ENCODE measurements at places on chromosomes 2 and 18.
A peak's percentile ranks its signal among the peaks of the same experiment; 100 is the strongest.

DNA sequence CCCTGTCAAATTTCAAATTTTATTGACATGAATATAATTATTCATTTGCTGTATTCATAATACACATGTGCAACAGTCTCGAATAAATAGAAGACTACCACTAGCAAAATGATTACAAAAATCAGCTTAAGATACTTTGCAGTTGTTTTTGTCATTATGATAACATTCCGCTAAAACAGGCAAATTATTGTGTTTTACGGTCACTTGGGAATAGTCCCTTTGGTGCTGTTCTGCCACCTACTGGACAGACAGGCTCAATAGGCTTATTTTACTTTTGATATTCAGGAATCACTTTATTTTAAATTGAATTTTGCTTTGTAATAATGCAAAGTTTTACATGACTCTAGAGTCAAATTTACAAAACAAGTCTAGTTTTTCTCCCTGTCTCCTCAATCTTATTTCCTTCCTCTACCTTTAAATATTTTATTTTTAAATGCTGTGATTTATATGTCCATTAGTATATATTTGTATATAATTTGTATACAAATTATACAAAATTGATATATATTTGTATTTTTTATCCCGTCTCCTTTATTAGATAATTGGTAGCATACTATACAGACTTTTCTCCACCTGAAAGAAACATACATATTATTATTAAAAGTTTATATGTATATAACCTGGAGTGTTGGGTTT, 456.3 kb downstream of the DLGAP1 start:
- DNase-seq, result no peak

DNA sequence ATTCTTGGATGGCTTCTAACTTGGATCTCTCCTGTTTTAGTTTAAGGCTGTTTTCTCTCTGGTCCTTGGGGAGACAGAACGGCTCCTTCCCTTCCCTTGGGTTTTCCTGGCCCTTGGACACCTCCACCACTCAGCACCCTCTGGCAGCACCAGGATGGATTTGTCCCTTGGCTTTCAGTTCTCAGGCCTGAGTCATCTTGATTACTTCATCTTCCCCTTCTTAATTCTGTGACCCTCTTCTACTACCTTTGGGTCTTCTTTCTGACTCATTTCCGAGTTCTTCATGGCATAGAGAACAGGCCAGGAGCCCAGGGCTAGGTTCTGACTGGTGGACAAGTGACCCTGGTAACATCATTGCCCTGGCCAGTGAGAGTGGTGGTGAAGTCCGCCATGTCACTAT, 14.9 kb downstream of the IGFBP2 start:
- DNase-seq, result no peak

DNA sequence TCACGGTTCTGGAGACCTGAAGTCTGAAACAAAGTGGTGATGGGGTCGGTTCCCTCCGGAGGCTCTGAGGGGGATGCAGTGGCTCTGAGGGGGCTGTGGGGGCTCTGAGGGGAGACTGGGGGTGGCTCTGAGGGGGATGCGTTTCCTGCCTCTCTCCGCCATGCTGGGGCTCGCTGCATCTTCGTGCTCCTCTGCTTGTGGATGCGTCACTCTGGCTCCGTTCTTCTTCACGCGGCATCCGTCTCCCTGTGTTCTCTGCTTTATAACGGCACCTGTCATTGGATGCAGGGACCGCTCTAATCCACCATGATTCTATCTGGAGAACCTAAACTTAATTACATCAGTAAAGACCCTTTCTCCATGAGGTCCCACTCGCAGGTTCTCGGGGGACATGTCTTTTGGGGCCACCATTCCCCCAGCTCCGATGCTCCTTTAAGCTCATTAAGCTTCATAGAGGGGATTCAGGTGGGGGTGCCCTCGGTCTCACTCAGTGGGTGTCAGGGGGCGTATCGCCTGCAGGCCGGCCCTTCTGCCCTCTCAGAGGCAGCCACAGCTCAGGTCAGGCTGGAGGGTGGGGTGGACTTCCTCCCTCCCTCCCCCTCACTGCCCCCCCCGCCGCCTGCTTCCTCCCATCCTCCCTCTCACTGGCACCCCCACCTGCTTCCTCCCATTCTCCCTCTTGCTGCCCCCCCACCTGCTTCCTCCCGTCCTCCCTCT, 18.4 kb downstream of the RTP5 start:
- no peak for DNase-seq

DNA sequence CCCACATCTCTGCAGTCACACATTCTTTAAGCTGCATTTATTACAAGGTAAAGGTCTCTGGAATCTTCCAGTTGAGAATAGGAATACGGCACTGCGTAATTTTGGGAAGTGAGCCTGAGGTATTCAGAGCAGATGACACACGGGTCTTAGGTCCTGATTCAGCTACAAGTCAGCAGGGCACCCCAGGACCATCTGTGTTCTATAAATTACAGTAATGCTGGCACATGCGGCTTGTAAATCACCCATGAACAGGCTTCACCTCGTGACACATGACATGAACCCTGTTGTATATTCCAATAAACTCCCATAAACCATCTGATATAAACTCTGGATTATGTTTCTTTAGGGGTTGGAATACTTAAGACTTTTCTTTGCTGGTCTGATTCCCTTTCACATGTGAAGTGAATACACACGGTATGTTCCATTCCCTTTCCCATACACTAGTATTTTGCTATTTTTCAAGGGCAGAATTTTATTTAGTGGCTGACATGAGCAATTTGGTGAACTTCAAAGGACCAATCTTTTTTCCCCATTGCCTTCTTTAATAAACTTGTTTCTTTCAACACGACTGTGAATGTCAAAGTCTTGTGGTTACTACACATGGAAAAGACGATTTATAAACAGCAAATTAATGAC, 298.6 kb downstream of the MEIS1 start:
- no peak for DNase-seq

DNA sequence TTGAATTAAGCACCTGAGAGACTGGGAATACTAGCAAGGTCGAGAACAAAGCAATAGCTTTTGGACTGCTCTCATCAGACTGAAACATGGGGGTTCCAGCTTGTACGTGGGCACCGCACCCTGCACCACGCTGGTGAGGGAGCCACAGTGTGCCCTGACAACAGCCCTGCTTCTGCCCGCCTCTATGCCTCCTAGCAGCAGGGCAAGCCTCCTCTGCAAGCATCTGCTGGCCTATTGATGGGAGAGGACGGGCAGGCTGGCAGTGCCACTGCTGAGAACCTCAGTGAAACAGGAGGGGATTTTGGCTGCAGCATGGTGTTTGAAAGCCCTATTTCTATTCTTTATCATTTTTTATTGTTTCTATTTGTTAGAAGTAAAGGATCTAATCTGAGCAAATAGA, 146.1 kb upstream of the OTOS start:
- no peak for DNase-seq

- no peak for DNase-seq
Observed at GRCh38 chr2:46909771-46910419, 5.7 kb downstream of the MCFD2 start.

DNA sequence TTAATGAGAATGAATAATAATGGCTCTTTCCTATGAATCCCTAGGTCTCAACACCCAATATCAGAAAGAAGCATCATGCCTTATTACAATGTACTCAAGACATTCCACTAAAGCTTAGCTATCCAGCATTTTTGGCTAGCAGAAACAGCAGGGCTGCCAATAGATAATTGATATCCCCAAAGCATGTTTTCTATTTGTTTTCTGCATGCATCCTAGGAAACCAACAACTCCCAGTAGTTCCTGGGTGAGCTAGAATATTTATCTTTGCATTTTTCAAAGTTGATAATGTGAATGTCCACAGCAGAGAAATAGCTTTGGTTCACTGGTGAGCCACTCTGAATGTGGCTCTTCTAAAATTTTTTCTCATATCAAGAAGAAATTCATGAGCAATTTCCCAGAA, 5.8 kb upstream of the ANTXR1 start:
- no peak for DNase-seq

DNA sequence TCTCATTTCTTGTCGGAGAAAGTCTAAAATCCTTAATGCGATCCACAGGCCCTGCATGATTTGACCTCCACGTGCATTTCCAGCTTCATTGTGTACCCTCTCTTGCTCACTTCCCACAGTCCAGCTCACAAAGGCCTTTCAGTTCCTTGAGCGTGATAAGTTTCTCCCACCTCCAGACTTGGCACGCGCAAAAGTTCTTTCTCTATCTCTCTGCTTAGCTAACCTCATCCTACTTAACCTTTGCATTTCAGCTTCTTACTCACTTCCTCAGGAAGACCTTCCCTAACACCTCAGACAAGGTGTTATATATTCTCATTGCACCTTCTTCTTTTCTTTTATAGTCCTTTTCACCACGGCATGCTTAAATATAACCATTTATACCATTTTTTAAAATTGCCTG, 124.8 kb upstream of the XPO1 start:
- no peak for DNase-seq

- DNase-seq, result peak; percentile 21
Observed at GRCh38 chr2:9782197-9782719, 61.0 kb upstream of the TAF1B start.

- no peak for DNase-seq
Observed at GRCh38 chr2:159204381-159205144, 81.9 kb downstream of the WDSUB1 start.

DNA sequence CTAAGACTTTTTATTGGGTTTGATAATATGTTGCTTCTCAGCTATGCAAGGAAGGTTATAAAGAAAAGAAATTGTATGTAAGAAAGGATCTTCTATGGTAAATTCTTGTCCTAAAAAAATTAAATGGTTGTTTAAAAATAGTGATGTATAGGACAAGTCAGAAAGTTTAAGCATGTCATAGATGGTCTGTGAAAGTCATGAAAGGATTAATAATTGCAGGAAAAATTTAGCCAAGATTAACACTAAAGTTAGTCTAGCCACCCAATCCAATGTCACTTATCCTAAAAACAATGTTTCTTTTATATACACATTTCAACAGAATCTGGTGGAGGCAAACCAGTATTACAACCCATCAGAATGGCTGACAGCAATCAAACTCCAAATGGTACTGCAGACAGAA, 1046.7 kb upstream of the SLC39A10 start:
- DNase-seq, result no peak

Data from stimulated activated CD8-positive, alpha-beta memory T cell treated with anti-CD3 and anti-CD28 coated beads, Interleukin-4, amount 100 ng/mL, for 4 hours (primary cell).